Activated CD4-positive, CD25-positive, alpha-beta regulatory T cell treated with anti-CD3 and anti-CD28 coated beads, Interleukin-2, amount 50 U/mL, for 16 hours (primary cell): ENCODE measurements at places on chromosomes 1 and 21.
A peak's percentile ranks its signal among the peaks of the same experiment; 100 is the strongest.

GRCh38 chr1:103341377-103341880, 184.1 kb upstream of the RNPC3 start:
- no peak for DNase-seq

DNA sequence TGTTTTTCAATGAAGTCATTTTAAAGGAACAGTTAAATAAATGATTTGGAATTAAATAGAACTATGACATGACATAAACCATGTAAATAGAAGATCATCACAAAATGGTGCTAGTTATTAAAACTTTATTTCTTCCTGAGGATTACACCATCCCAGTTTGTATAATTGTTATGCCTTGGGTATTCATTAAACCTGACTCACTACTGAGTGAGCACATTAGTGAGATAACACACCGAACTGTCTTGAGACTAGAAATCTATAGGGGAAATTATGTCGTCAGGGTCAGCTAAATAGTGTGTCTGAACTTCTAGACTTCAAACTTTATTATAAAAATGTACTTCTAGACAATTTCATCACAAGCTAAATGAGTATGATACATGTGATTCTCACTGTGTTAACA, 189.4 kb downstream of the NCAM2 start:
- no peak for DNase-seq

DNA sequence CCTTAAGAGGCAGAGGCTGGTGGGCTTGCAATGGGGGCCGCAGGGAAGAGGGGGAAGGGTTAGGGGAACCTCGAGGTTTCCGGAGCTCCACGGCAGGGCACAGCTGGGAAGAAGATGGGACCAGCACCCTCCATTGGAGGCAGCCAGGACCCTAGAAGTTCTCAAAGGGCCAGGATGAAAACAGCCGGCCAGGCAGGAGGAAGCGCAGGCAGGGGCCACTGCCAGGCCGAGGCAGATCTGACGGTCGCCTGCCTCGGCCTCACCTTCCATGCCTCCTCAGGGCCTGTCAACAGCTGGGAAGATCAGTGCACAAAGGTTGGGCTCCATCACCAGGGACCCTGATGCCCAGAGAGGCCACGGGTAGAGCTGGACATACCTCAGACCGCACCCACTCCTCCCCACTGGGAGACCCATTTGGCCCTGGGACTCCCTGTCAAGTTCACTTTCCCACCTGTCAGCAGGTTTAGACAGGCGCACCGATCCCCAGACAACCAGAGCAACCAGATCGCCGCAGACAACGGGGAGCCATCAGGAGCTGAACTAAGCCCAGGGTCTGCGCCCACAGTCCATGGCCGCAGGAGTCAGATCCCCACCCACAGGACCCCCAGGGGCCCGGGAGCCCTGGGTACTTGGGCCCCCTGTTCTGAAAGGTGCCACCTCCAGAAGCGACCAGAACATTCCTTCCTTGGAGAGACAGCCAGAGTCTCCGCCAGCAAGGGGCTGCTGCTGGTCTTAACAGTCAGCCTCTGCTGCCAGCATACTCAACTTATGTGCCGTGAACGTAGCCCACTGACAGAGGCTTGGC, 2.2 kb downstream of the SLC19A1 start:
- no peak for DNase-seq

DNA sequence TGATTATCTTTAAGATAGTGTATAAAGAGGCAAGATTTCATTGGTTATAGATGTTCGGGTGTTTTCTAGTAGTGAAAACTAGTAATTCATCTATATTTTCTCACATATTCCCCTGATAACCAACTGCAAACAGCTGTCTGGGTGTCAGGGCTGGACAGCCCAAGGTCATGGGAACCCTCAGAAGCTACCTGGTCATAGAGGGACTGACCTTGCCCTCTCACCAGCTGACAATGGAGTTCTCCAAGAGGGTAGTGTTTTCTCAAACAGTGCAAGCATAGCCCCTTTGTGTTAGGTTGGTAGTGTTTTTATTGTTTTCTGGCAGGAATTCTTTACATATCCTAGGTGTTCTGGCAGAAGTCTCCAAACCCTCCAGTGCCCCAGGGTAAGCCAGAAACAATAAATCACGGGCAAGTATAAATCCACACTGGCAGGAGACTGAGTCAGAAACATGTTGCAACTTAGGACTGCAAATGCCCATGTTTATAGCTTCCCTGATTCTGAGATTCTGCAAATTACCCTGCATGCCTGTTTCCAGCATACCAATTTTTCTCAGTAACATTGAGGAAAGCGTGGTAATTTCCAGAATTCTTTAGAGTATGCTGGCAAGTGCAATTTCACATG, 82.8 kb upstream of the ATP1A1 start:
- no peak for DNase-seq

- DNase-seq, result no peak
Measured at GRCh38 chr21:38925923-38926322, 120.2 kb downstream of the ETS2 start.

- no peak for DNase-seq
Measured at GRCh38 chr1:209155546-209155945, 428.0 kb upstream of the CAMK1G start.

- no peak for DNase-seq
Measured at GRCh38 chr1:43309405-43310025, 8.7 kb downstream of the TIE1 start.

- no peak for DNase-seq
Measured at GRCh38 chr1:19356266-19356665, 44.1 kb downstream of the SLC66A1 start.

- no peak for DNase-seq
Measured at GRCh38 chr1:226097866-226098625, 35.5 kb downstream of the H3-3A start.

DNA sequence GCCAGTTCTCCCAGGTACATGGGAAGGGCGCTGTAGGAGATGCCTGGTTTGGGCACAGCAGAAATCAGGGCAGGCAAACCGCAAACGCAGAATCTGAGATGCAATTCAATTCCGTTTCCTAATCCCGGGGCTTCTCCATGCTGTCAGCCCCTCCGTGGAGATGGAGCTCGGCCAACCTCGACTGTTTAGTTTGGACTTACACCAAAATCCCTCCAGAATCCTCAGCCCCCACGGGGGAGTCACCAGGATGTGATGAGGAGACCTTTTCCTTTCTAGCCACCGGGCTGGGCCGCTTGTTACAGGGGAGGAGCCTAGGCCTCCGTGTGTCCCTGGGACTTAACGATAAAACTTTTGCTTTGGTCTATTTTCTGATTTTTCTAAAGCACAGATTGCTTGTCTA, 7.9 kb downstream of the SLC2A7 start:
- no peak for DNase-seq

DNA sequence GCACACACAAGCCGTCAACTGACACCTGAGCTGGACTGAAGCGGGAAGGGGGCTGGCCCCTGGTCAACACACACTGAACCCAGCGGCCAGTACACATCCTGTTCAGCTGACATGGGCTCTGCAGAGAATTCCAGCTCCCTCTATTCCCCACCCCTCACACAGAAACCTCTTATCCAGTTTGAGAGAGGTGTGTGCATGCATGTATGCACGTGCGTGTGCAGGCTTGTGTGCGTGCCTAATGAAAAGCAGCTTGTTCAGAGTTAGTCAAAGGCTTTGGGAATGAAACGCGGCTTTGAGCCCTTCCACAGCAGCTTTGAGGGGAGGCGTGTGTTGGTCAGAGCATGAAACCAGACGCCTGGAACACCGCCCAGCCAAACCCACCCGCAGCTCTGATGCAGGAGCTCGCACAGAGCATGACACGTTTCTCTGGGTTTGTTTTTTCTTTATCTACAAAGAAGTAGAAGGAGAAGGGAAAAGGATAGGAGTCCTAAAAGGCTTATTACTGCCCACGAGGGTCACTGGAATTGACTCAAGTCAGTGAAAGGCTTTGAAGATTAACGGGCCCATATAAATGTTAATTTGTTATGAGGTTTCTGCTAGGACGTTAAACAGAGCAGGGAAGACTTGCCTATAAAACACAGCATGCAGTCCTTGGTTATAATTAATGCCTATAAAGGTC, 184.2 kb downstream of the ETS2 start:
- DNase-seq, result no peak

DNA sequence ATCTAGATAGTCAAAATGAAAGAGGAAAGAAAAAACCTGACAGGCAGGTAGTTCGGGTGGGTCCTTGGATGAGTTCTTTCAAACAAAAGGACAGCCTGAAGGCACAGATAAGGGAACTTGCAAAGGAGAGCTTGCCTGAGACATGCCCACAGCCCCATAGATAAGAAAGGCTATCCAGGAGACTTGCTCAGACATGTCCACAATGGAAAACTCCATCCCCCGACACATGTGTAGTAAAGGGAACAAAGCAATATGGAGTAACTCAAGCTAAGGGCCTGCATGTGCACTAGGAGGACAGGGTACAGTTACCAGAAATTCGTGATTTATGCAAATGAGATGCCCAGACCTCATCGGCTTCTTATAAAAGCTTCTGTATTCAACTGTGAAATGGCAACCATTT, 281.5 kb downstream of the NEGR1 start:
- DNase-seq, result no peak

DNA sequence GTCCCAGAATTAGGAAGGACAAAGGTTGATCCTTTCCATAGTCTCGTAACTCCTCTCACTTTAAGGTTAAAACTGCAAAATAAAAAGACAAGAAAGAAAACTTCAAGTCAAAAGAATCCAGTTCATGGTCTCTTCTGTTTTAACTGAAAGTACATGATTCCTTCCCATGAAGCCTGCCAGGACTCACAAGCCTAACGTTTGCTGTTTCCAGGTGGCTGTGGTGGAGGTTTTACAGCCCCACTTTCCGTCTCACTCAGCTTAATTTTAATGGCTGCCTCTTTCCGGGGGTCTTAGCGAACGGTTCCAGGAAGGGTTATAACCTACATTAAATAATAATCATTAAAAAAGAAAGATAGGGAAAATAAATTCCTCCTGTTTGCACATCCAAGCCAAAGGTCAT, 136.8 kb upstream of the SPAG17 start:
- DNase-seq, result no peak

DNA sequence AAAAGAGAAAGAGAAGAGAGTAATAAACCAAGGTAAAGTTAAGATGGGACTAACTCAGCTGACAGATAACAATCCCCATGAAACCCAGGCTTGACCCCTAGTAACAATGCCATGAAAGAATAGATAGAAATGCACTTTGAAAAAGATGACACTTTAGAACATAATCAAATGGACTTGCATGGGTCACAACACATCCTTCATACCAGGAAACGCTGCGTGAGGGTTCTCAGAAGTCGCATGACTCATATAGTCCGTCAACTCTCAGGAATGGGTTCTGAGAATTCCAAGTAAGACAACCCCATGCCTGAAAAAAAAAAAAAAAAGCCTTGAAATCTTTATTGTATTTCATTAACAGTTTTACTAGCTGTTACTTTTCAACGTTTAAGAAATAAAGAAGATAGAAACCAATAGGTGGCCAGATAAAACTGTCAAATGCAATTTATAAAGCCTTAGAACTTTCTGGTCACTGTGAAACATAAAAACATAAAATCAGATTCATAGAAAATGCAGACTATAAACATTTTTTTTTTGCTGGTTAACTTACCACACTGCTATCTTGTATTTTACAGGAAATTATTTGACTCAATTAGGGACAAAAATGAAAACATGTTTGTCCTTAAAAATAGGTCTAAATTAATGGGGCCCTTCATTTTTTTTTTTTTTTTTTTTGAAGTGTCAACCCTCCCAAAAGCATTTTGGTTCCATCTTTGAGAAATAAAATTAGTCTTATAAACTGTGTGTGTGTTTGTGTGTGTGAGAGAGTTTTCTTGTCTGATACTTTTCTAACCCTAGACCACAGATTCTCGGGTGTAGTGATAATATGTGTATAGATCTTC, 202.1 kb downstream of the NCAM2 start:
- DNase-seq, result no peak

- no peak for DNase-seq
Measured at GRCh38 chr1:91402023-91402422, 2.6 kb downstream of the HFM1 start.

DNA sequence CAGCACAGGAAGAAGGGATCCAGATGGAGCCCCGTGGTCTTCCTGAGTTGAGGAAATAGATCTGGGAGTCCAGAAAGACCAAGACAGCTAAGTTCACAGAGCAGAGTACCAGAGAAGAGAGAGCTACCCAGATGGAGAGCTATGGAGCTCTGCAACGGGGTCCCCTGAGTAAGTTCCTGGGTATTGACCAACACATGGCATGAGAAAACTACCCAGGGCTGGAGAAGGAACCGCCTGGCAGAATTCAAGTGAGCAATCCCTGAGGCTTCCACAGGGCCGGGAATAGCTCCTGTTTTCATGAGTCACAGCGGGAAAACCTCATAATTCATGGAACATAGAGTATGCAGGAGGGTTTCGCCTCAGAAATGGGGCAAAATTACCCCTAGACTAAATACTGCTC, 19.7 kb downstream of the STPG1 start:
- DNase-seq, result no peak

GRCh38 chr1:21149855-21150432, 26.8 kb downstream of the EIF4G3 start:
- DNase-seq, result no peak

- no peak for DNase-seq
Measured at GRCh38 chr1:66940981-66941380, 16.2 kb downstream of the MIER1 start.

- DNase-seq, result no peak
Measured at GRCh38 chr1:115129071-115129640, 39.9 kb upstream of the TSPAN2 start.

GRCh38 chr1:15417059-15417934, 7.6 kb downstream of the EFHD2 start:
- no peak for DNase-seq

DNA sequence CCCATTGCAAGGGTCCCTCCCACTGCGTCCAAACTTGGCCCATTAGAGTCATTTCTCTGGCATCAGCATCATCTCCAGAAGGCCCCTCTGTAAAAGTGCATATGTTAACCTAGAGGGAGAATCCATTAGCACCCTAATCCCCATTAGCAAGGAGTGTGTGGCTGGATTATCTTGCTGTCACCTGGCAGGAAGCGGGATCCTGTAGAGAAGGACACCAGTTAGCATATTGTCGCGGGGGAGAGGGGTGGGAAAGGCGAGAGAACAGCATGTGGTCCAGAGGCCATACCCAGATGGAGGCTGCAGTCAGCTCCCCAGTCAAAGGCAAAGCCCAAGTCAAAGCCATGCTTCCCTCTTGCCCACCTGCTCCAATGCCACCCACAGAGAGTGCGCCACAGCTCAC, 64.0 kb downstream of the OLIG1 start:
- DNase-seq, result no peak

GRCh38 chr1:145985502-145986439, 10.6 kb downstream of the TXNIP start:
- DNase-seq, result no peak

- DNase-seq, result no peak
Measured at GRCh38 chr21:46156678-46157077, 1.3 kb upstream of the FTCD start.

- peak; percentile 41 for DNase-seq
Measured at GRCh38 chr21:29195981-29196669, 65.7 kb downstream of the MAP3K7CL start.
